DMS53 (cell line): ENCODE measurements at places on chromosomes 2 and 18.

DNA sequence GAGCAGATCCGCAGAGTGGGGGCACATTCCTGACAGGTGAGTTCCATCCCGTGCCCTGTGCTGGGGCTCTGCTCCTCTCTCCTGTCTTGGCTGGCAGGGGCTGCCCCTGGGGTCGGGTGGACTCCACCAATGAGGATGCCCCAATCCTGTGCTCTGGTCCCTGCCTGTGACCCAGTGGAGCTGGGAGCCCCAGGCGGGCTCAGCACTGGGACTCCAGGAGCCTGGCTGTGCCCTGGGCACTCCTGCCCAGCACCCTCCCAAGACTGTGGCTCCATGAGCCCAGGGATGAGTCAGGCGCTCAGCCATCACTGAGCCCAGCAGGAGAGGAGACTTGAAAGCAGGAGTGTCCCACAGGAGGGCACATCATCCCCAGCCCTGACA, 53.9 kb downstream of the MBP start:
- no peak for DNase-seq

- DNase-seq = peak; percentile 7
Measured at GRCh38 chr2:43493954-43494353, 101.9 kb downstream of the THADA start.

DNA sequence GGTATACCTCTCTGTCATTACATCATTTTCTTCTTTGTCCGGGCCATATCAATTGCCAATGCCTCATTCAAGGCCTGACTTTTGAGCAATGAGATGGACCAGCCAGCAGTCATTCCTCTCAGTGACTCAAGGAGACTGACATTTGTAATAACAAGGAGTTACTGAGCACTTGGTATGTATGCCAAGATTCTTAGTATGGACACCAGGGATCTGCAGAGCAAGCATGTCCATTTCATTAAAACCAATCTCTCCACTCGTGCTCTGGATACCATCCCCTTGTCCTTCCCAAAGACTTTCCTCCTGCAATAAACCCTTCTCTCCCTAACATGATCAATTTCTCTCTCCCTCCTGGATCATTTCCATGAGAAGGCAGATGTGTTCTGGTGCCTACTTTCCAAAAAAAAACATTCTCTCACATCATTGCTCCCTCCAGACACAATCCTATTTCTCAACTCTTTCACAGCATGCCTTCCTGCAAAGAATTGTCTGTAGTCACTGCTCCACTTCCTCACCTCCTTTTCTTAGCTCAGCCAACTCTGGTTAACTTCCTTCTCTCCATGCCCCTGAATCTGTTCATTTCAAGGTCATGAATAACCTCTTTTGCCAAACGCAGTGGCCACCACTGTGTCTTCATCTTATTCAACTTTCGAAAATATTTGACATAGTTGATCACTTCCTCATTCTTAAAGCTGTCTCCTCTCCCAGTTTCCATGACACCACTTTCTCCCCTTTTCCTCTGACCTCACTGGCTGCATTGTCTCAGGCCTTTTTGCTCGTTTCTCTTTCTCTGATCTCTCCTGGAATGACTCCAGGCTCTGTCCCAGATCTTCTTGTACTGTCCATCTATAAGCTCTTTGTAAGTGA, 102.8 kb upstream of the CYP1B1 start:
- DNase-seq = no peak

GRCh38 chr2:222569826-222570225, 86.1 kb downstream of the FARSB start:
- DNase-seq = no peak

DNA sequence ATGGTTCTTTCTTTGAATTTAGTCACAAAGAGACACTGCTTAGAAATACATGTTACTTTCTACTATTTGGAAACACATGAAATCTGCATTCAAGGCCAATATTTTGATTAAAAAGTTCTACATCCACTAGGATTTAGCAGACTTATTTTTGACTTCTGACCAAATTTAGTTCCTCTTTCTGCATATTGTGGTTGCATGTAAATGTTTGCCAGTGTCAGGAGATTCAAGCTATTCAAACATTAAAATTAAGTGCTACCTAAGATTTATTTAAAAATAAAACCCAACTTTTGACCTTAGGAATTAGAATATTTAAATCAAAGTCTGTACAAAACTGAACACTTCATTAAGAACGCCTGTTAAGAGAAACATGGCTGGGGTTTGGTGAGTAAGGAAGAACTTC, 891.1 kb downstream of the CPS1 start:
- no peak for DNase-seq

GRCh38 chr2:42859006-42859552, 66.7 kb upstream of the HAAO start:
- peak; percentile 65 for DNase-seq
